AG04450 (cell line): ENCODE measurements at places on chromosomes 1 and 21. TPM values are rescaled to one million over a fixed set of nuclear protein-coding genes. Genes with fewer than 3 reads are reported as not detected.

NPR1 gene
- 0.02 TPM in 1 of 2 replicates, not detected in the other for polyA plus RNA-seq

SLC39A1 gene
- polyA plus RNA-seq: 84.0 and 98.6 TPM in 2 replicates

GART gene
- polyA plus RNA-seq: 26.1 and 31.4 TPM in 2 replicates

ST3GAL3 gene
- polyA plus RNA-seq: 11.5 and 13.4 TPM in 2 replicates

PGLYRP4 gene
- polyA plus RNA-seq: not detected in 2 replicates

OR2T35 gene
- not detected in 2 replicates for polyA plus RNA-seq

MYOM3 gene
- polyA plus RNA-seq: not detected in 2 replicates
